ENCODE measurements at places on chromosomes 7 and 10. TPM values are rescaled to one million over a fixed set of nuclear protein-coding genes. Genes with fewer than 3 reads are reported as not detected.

- no peak for ATAC-seq
Observed at GRCh38 chr10:77408259-77408658, 229.3 kb downstream of the KCNMA1 start.

DNA sequence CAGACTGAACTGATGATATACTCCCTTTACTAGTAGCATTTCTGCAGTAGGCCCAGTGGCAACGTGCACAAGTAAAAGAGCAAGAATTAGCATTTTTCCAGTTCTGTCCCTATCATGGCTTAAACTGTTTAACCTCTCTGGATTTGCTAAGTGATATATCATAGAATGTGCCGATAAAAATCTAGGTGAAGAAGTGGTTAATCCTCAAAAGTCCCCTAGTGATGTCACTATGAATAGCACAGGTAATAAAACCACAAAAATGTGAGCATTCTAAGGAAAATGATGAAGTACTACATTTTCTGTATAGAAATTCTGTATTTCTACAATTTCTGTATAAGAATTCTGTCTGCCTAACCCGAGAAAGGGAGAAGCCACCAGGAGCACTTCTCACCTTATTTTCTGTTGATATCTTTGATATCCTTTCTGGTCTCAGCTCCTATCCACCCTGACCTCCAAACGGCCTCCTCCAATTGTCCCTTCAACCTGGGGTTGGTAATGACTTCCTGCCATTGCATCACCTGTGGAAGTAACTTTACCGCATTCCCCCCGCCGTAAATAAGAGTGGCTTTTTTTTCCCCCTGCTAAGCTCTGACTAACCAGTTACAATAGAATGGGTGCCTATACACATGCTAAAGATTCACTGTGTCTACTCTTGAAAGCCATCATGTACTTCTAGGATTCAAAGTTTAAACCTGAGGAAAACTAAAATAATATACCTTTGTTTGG is 155.9 kb upstream of the ASAH2 start:
- no peak for ATAC-seq

GRCh38 chr10:30538086-30538485 is 91.5 kb downstream of the LYZL2 start:
- no peak for ATAC-seq

- peak; percentile 88 for ATAC-seq
Observed at GRCh38 chr10:97572214-97572989, at the start of gene ANKRD2. ANKRD2 (plus strand) TSS chr10:97572779; CDS start chr10:97572789, 10 bp downstream.

DNA sequence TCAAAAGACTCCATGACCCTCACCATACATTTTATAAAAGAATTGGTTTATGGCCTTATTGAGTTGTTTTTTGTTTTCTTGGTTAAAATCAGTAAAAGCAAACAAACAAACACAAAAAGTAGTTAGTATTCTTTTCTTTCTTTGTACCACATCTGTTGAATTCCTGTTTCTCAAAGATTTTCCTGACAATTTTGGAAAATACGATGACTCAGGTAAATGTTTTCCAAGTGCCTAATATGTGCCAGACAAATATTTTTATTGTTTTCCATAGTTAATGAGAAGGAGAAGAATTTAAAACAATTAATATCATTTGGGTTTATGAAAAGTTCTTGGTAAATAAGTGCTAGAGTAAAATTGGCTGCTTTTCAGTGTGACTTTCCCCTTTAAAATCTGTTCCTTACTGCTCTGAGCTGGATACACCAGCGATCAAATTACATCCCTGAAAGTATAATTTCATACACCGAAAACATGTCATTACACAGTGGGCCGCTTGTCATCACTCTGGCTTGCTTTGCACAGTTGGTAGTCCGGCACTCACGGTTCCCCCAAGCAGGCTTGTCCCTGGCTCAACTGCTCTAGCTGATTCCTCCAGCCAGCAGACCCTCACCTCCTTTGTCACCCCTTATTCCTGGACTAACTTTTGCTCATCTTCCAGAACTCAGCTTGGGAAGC is 80.5 kb downstream of the TBXAS1 start:
- ATAC-seq: no peak

The AASS gene
- total RNA-seq: 22.6 TPM

The NKX2-3 gene
- 0.33 TPM for total RNA-seq

The AGBL3 gene
- total RNA-seq: 9.7 TPM

The ITGA8 gene
- 0.88 TPM for total RNA-seq

Data from motor neuron (in vitro differentiated cells).